PC-9 (cell line): ENCODE measurements at places on chromosomes 2 and 18. TPM values are rescaled to one million over a fixed set of nuclear protein-coding genes. Genes with fewer than 3 reads are reported as not detected.

DNA sequence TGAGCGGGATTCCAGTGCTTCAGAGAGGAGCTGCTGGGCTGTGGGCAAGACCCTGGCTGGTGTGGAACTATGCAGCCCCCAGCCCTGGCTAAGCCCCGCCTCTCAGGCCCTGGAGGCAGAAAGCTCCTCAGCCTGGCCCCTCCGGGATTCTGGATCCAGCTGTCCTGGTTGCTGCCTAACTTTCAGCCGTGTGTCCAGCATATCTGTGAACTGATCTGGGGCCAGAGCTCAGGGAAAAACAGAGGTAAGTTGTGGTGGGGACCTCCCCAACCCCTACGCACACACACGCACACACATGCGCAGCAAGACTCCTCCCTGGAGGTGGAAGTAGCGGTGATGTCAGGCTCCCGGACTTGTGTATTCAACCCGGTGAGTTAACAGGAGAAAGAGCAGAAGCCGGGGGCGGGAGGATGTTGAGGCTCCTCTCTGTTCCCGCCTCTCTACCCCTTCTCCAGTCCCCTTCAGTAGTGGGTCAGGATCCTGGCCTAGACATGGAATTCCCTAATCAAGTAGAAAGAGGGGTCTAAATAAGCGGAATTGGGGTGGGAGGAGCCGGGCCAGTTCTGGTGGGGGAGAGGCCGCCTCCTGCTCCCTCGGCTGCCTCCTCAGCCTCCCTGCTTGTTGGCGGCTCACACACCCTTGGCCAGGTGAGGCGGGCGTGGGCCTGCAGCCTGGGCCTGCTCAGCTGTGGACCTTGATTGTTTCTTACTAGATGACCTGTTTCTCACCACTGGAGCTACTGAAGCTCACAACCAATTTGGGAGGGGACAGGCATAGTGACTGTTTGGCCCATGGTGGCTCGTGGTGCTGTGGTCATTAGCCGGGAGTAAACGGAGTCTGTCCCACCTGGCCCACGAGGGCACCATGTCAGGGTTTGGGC, 33.4 kb downstream of the SIX2 start:
- H3K4me1 ChIP-seq = no peaks in the 10 kb centered on the region
- no peak for DNase-seq
- H3K27me3 ChIP-seq = no peaks in the 10 kb centered on the region
- H3K27ac ChIP-seq = no peak overlapping the region
- no peak overlapping the region for H3K4me3 ChIP-seq
- H3K36me3 ChIP-seq = no peaks in the 10 kb centered on the region

ST3GAL5 gene
- 5.9 and 7.2 TPM in 2 replicates for total RNA-seq

GALNT14 gene
- total RNA-seq = 2.4 and 3.1 TPM in 2 replicates

- no peaks in the 10 kb centered on the region for H3K27me3 ChIP-seq
- H3K27ac ChIP-seq = no peak overlapping the region
- H3K4me3 ChIP-seq = no peak overlapping the region
- H3K36me3 ChIP-seq = peaks cover 59% of the 10 kb centered on the region
These were observed 9.0 kb downstream of the BZW1 start for GRCh38 chr2:200820573-200821234.

DNA sequence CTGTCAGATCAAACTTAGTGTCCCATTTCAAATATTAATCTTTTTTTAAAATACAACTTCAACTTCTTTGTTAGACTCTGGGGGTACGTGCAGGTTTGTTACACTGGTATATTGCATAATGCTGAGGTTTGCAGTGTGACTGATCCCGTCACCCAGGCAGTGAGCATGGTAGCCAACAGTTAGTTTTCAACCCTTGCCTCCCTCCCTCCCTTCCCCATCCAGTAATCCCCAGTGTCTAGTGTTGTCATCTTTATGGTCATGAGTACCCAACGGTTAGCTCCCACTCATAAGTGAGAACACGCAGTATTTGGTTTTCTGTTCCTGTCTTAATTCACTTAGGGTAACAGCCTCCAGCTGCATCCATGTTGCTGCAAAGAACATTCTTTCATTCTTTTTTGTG, 23.9 kb downstream of the NOL10 start:
- H3K36me3 ChIP-seq = peaks cover 47% of the 10 kb centered on the region
- no peaks in the 10 kb centered on the region for H3K27me3 ChIP-seq
- no peak overlapping the region for H3K4me3 ChIP-seq
- H3K4me1 ChIP-seq = no peaks in the 10 kb centered on the region
- DNase-seq = no peak
- no peak overlapping the region for H3K27ac ChIP-seq

DNA sequence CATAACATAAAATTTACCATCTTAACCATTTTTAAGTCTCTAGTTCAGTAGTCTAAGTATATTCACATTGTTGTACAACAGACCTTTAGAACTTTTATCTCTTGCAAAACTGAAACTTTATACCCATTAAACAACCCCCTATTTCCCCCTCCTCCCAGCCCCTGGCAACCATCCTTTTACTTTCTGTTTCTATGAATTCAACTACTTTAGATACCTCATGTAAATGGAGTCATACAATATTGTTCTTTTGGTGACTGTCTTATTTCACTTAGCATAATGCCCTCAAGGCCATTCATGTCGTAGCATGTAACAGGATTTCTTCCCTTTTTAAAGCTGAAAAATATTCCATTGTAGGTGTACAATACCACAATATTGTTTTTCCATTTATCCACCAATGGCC, 129.8 kb downstream of the PDE11A start:
- no peaks in the 10 kb centered on the region for H3K27me3 ChIP-seq
- H3K36me3 ChIP-seq = no peaks in the 10 kb centered on the region
- DNase-seq = no peak
- no peaks in the 10 kb centered on the region for H3K4me1 ChIP-seq

MAPRE3 gene
- 17.1 and 25.2 TPM in 2 replicates for total RNA-seq
